ENCODE measurements at places on chromosomes 16 and 17.

GRCh38 chr17:78255953-78256706 is 24.7 kb downstream of the TMEM235 start:
- no peak for DNase-seq

DNA sequence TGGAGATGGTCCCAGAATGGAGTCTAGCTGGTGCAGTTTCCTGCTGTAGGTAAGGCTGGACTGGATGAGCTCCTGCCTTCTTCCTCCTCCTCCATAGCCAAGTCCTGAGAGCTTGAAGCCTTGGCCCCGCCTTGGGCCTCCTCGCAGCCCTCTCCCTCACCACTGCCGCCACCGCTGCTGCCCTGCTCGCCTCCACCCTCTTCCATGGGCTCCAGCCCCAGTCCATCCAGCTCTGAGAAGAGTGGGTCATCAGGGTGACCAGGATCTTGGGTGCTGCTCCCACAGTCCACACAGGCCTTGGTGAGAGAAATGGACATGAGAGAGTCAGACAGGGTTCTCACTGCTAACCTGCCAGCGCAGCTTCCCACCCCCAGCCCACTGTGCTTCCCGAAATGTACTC is 11.2 kb downstream of the PER1 start:
- no peak for DNase-seq

DNA sequence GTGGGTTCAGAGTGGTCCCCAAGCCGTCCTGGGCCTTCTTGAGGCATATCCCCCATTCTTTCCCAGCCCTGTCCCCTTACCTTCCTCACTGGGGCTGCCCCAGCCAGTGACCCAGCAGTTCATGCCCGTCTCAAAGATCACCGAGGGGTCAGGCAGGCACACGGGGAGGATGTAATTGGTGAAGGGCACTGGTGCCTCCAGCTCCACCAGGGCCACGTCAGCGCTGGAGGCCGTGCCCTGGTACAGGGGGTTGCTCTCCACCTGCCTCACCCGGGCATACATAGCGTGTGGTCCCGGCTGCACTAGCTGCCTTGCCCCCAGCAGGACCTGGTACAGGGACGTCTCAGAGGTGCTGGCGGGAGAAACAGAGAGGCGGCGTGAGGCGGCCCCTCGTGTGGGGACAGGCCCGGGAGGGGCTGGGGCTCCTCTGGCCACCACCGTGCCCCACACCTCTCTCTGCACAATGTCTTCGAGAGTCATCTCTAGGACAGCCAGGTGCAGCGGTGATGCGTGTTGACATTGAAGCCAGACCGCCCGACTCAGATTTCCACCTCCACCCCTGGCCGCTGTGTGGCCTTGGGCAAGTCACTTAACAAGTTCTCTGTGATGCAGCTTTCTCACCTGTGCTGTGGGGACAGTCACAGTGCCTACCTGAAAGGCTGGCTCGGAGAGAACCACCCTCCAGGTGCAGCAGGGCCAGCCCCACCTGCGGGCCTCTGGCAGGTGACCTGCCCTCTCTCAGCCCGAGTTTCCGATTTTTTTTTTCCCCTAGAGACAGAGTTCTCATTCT is 5.8 kb downstream of the PRSS27 start:
- DNase-seq = no peak

- DNase-seq = no peak
Measured at GRCh38 chr17:35432176-35433074, at the start of gene SLFN12. SLFN12 (minus strand) TSS chr17:35432500; CDS start chr17:35423028, 9,472 bp downstream.

DNA sequence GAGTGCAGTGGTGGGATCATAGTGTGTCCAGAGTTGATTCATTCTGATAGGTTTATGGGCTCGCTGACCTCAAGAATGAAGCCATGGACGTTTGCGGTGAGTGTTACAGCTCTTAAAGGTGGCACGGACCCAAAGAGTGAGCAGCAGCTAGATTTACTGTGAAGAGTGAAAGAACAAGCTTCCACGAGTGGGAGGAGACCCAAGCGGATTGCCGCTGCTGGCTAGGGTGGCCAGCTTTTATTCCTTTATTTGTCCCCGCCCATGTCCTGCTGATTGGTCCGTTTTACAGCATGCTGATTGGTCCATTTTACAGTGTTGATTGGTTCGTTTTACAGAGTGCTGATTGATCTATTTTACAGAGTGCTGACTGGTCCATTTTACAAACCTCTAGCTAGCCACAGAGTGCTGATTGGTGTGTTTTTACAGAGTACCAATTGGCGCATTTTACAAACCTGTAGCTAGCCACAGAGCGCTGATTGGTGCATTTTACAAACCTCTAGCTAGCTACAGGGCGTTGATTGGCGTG is 17.5 kb downstream of the CACNG4 start:
- DNase-seq = no peak

DNA sequence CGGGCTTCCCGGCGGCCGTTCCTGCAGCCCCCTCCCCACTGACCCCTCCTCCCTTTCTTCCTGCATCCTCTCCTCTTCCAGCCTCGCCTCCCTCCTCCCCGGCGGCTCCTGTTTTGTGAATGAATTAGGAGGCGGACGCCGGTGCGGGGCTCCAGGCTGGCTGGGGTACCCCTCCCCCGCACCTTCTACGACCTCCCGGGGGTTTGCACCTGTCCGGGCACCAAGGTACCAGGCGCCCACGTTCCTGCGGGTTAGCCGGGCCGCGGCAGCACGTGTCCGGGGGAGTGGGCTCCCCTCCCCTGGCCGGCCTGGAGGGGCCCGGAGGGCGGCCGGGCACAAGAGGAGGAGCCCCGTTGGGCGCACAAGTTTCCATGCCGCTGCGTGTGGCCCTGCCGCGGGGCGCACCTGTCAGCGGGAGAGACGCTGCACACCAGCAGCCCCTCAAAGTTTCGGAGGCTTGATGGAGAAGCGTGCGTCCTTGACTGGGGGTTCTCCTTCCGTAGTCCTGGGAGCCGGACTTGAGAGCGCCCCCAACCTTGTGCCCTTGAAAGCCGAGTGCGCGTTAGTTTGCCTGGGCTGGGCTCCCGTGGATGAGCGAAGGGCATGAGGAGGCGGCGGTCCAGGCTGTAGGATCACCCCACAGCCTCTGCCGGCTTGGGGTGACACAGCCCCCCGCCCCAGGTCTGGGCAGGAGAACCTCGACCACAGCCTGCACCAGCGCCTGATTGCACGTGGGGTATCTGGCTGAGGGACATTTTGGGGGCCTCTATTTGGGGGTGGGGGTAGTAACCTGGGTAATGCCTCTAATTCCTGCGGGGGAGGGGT is 1.2 kb downstream of the HAS3 start:
- no peak for DNase-seq

GRCh38 chr17:50035421-50035879 is 20.5 kb upstream of the ITGA3 start:
- no peak for DNase-seq

DNA sequence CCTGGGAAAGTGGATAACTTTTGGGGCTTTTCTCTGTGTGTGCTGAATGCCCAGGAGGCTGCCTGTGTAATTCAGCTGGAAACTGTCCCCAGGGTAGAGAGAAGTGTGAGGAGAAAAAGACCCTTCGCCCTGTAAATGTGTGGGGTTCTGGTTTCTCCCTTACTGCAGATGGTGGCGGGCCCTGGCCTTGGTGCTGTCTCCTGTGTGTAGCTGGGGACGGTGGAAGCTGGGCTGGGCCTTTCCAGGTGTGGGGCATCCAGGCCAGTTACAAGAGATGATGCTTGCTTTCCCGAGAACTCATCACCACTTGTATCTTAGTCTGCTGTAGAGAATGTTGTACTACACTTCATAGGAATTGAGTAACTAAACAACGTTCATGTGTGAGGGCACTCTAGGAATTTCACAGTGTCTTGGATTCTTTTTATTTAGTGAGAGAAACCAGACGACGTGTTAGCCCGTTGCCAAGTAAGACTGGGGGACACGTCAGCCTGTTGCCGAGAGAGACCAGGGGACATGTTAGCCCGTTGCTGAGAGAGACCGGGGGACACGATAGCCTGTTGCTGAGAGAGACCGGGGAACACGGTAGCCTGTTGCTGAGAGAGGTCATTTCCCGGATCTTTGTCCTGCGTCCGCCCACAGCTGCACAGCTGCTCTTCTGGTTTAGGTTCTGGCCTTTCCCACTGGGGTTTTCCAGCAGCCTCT is 43.1 kb downstream of the TBCD start:
- no peak for DNase-seq

GRCh38 chr17:80845069-80845862 is 146.4 kb upstream of the CHMP6 start:
- no peak for DNase-seq

- no peak for DNase-seq
Measured at GRCh38 chr17:1125788-1126145, 54.0 kb downstream of the ABR start.

DNA sequence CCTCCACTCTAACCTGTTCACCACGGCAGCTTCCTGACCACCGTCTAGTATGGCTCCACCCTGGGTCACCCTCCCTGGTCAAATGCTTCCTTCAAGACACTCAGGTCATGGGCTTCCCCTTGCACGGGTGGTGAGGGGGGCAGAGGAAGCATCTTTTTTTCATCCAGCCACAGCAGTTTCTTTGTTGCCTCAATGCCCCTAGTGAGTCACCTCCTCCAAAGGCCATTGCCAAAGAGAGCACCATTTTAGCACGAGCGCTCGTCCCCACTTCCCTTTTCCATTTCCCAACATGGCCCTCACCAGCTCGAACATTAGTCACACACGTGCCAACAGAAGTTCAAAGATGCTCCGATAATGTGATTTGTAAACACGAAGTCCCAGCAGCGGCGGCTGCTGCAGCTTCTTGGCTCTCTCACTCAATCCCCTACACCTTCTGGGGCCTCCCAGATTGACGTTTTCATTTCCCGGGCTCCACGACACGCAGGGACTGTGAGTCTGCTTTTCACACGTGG is 134.6 kb downstream of the GAS7 start:
- DNase-seq = no peak

GRCh38 chr17:77466140-77466539 is 325.4 kb downstream of the SEC14L1 start:
- DNase-seq = no peak
